LNCaP clone FGC (cell line): ENCODE measurements at places on chromosomes 3 and 15.

- DNase-seq = no peak
These were observed 21.2 kb downstream of the CRTC3 start for GRCh38 chr15:90550919-90551318.

DNA sequence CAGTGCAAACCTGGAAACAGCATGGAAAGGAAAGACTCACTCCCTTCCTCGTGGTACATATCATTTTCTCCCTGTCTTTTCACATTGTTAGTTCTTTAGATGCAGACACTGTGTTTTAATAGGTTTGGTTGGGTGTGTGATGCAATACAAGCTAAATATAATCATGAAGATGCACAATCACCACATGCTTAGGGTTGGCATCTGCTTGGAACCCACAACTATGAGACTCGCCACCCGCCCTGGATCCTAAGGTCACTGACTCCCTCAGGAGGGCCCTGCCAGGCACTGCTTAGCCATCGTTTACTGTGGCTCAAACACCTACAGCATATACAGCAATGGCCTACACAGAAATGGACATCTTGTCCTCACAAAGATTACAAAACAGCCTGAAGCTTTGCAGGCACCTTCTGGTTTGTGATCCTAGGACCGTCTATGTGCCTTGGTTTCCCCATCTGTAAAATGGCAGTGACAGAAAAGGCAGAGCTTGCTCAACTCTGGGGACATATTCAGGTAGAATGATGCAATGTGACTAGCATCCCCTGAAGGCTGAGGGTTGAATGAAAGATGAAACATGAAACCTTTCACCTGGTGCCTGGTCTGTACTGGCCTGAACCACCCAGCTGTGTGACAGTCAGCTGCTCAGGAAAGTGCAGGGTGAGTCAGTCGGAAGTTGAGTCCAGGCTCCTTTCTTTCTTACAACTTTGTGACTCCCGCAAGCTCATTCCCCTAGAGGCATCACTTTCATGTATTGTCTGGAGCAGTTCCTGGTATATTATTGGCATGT is 123.6 kb upstream of the PFN2 start:
- DNase-seq = no peak

DNA sequence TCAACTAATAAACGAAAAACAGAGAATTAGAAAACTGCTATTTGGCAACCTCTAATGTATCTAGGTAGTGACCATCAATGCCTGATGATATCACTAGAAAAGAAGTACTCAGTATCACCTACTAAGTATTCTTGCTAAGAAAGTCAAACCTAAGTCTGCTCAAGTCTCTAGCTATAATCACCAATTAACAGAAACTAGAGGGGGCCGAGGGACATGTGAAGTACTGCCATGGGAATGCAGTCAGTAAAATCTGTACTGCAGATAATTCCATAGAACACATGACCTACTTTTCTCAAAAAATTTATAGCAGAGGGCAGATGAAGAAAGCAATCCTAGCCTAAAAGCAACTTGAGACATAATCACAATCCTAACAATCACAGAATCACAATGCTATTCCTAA is 51.4 kb downstream of the CPEB1 start:
- no peak for DNase-seq

- DNase-seq = no peak
These were observed 43.9 kb downstream of the BHLHE40 start for GRCh38 chr3:5022966-5023776.

- no peak for DNase-seq
These were observed 5.8 kb upstream of the MEX3B start for GRCh38 chr15:82051664-82052063.

- peak; percentile 56 for DNase-seq
These were observed 35.6 kb upstream of the PPP4R2 start for GRCh38 chr3:72960812-72961518.
